NCI-H1436 (cell line): ENCODE measurements at places on chromosomes 3 and 15.

DNA sequence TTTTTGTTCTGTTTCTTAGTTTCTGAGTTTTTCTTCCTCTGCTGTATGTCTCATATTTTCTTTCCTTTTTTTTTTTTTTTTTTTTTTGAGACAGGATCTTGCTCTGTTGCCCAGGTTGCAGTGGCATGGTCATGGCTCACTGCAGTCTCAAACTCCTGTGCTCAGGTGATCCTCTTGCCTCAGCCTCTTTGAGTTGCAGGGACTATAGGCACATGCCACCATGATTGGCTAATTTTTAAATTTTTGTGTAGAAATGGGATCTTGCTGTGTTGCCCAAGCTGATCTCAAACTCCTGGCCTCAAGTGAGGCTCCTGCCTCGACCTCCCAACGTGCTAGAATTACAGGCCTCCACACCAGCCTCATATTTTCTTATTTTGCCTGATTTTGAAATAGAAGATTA is 51.9 kb downstream of the CTDSPL2 start:
- no peak for DNase-seq

DNA sequence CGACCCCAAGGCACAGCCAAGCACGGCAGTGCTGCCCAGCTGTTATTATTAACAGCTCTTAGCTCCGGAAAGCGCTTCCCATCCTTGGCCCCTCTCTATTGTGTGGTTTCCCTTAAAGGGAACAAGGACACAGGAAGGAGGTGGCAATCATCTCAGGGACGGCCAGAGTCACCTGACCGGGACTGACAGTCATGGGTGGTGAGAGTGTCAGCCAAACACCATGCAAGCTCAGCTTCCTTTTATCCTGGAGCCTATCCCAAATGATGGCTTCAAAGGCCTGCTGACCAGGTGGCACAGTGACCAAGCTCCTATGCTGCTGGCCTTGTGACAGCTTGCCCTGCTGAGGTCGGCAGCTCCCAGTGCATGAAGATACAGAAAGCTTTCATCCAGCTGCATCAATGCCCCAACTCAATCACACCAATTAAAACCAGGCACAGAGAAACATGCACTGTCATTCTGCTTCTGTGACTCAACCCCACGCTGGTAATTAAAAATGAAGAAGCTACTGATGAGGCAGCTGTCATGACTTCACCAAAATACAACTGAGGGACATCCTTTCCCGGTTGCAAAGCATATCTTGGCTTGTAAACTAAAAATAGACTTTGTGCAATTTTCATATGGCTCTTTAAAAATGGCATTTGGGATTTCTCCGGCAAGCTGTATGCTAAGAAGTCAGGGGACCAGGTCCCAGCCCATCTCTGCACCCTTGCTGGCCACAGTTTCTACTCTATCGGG is 34.0 kb downstream of the PCSK6 start:
- no peak for DNase-seq

- DNase-seq: peak; percentile 62
Measured at GRCh38 chr15:66603301-66604179, 37.7 kb upstream of the LCTL start.

DNA sequence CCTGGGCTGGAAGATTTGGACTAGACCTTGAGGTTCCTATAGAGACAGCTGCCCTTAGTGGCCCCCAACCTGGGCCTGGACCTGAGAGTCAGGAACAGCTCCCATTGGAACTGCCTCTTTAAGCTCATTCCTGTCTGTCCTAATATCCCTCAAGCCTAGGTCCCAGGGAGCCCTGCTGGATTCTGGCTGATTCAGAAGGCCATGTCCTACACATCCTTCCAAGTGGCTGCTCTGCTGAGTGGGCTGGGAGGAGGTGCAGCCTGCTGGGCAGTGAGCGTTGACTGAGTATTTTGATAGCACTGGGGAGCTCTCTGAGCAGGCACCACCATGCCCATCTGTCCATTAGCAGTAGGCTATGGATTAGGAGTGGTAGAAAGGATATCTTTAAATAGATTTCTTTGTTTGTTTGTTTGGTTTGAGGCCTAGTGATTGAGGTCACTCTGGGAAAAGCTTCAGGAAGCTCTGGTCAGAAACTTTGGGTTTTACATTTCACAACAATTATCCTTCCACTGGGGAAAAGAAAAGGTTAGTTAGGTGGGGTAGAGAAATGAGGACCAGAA is 54.6 kb upstream of the ATOSA start:
- no peak for DNase-seq

DNA sequence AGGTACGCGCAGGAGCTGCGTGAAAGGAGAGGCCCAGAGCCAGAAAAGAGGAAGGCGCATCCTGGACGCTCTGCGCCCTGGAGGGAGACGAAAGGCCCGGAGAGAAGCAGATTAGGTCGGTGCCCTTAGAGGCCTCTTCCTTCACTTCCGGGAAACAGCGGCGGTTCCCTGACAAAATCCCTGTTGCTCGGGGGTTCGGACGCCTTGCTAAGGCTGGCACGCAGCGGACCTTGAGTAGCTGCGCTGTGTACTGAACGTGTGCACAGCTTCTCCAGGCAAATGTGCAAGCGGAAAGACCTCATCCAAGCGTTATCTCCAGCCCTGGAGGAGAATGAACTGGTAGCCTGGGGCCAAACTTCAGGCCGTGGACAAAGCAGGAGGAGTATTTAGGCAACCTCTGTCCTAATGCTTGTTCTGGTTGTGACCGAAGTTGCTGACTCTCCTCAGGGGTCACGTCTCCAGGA is 3.0 kb upstream of the SOX14 start:
- no peak for DNase-seq

GRCh38 chr3:103730744-103731143 is 1295.9 kb downstream of the ZPLD1 start:
- DNase-seq: no peak

GRCh38 chr3:47799733-47800132 is 3.2 kb upstream of the DHX30 start:
- no peak for DNase-seq

DNA sequence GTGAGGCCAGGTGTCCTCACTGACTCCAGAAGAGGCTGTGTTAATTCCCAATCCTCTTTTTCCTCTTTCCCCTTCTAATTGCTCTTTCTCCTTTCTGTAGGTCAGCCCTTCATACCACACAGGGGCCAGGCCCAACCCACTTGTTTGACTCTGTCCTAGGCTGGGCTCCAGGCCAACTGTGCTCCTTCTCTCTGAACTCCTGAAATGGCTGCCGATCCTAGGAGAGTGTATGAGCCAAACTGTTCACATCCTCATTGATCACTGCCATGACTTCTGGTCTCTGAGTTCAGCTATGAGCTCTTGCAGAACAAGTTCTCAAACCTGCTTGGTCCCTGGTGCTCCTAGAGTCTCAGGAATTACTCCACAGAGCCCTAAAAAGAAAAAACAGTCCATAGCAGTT is 145.1 kb downstream of the VGLL4 start:
- DNase-seq: no peak
